ENCODE measurements at places on chromosomes 2 and 18.

GRCh38 chr2:240302041-240302440 is 133.4 kb upstream of the GPC1 start:
- no peak for DNase-seq

- DNase-seq = no peak
These were observed 118.1 kb downstream of the PRPF40A start for GRCh38 chr2:152598975-152599759.

- DNase-seq = no peak
These were observed 11.7 kb upstream of the SCRN3 start for GRCh38 chr2:174383796-174384195.

DNA sequence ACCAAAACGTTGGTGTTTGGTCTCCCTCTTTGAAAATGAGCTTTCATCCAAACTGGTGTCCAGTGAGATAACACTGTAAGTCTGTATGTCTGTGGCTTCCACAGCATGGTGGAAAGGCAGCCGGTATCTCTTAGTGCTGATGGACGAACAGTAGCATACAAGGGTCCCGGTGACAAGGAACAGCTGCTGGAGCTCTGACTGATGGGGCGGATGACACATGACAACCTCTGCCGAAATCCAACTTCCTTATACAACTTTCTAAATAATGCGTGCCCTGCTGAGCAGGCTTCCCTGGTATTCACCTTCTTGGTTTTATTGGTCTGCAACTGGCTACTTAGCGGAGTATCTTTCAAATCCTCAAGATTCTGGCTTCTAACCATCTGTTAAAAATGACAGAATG is 216.2 kb downstream of the SRBD1 start:
- no peak for DNase-seq

GRCh38 chr2:85861650-85862049 is 27.1 kb downstream of the ST3GAL5 start:
- DNase-seq = no peak

DNA sequence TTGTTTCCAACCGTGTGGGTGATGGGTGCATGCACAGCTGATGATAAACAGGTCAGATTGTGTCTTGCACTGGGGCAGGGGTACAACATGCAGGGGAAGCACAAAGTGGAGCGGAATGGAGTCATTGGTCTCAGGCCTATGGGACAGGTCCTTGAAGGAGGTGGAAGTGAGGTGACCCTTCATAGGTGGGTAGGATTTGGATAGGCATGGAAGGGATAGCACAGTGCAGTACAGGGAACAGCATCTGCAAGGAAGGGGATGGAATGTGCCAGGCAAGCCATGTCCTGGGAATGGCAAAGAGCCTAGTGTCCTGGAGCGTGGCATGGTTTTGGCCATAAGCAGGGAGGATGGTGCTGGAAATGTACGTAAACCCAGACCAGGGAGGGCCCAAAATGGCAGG is 143.9 kb downstream of the CAPN13 start:
- no peak for DNase-seq

DNA sequence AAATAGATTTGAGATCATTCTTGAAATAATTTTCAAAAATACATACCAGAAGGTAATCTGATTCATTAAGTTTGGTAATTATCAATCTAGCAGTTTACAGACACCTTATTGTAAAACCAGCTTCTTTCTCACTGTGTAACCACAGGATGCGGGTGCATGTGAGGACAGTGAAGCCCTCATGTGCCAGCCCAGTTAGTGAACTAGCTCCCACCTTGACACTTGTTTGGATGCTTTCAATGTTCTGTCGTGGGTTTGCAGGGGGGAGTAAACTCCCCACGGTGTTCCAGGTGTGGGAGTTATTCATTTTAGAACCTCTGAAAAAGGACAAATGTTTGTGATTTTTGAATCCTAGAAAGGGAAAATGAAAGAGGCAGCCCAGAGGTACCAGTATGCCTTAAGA is 59.0 kb downstream of the WDSUB1 start:
- no peak for DNase-seq

GRCh38 chr2:65361623-65362022 is 70.8 kb downstream of the SPRED2 start:
- DNase-seq = no peak
